ENCODE measurements at places on chromosomes 5 and 9.

DNA sequence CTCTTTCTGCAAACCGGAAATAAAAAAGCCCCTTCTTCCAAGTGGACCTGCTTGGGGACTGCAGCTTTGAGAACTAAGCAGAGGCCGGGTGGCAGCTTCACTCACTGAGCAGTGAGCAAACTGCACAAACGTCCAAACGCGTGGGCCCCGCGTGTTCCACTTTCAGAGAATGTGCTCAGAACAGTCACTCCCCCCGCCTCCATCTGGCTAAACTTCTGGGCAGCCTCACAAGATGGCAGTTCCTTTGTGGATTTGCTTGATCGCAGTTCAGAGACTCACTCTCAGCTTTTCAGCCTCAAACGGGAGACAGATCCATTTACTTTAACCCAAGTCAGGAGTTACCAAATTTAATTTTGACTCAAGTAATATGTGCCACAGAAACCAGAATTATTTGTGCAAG lies 216.6 kb downstream of the TLE1 start:
- no peak for DNase-seq

GRCh38 chr9:118034701-118035100 lies 330.5 kb downstream of the TLR4 start:
- DNase-seq = no peak

DNA sequence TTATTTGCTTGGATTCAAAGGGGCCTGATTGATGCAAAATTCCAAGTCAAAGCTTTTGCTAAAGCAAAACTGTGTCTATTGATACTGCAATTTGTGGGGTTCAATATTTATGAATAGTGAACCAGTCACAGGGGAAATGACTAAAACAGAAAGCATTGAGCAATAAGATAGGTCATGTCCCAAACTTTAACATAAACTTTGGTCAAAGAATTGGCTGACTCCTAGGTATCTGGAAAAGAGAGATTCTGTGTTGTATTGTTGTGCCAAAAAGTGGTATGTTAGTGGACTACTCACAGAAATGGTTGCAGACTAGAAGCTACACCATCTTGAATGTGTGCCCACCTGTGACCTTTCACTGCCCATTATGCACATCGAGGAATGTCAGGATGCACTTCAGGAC lies 585.5 kb upstream of the RGMB start:
- DNase-seq = no peak

GRCh38 chr9:26077860-26078259 lies 399.6 kb upstream of the TUSC1 start:
- DNase-seq = no peak

- no peak for DNase-seq
These were observed 42.7 kb downstream of the SV2C start for GRCh38 chr5:76125888-76126287.

DNA sequence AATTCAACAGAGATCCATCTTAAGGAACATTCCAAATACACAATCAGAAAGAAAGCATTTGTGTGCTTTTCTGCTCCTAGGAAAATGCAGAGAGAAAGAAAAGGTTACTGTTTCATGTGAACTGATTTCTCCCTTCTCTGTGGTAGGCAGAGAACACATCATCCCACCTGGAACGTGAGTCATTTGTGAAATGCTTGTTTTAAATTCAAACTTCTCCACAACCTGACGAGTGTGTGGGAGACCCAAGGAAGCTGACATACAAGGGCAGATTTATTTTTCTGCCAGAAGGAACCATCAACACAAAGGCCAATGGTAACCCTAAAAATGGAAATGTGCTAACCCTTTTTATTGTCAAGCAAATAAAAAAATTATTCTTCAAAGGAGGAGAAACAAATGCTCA lies 156.4 kb downstream of the EFNA5 start:
- no peak for DNase-seq
